CD4-positive, alpha-beta T cell treated with Interleukin-15 for 4 hours (primary cell): ENCODE measurements at places on chromosomes 12 and 14.
A peak's percentile ranks its signal among the peaks of the same experiment; 100 is the strongest.

DNA sequence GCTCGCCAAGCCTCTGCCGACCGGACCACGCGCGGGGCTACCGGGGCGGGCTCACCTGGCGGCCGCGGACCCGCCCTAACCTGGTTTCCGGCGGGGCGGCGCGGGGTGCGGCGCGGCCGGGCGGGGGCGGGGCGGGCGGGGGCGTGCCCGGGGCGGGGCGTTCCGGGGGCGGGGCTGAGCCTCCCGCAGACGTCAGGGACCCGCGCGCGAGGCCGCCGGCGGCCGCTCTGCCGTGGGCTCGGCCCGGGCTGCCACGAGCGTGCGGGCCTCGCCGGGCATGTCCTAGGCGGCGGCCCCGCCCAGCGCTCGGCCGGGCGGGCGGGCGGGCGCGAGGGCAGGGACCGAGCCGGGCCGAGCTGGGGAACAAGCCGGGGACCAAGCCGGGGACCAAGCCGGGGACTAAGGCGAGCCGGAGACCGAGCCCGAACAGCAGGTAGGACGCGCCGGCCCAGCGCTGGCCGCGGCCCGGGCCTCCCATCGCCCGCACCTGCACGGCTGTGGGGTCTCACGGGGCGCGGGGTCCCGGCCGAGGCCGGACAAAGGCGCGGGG lies at the start of gene CEP170B:
CEP170B (plus strand) TSS at position 188 of the 550 bp plus-strand sequence. CDS start 3,183 bp downstream, outside the sequence.
- peak; percentile 40 for DNase-seq

- peak; percentile 25 for DNase-seq
These were observed 5.6 kb downstream of the ATP2A2 start for GRCh38 chr12:110286623-110287022.

- DNase-seq: no peak
These were observed 166.6 kb upstream of the BCL2L14 start for GRCh38 chr12:11904124-11904523.

DNA sequence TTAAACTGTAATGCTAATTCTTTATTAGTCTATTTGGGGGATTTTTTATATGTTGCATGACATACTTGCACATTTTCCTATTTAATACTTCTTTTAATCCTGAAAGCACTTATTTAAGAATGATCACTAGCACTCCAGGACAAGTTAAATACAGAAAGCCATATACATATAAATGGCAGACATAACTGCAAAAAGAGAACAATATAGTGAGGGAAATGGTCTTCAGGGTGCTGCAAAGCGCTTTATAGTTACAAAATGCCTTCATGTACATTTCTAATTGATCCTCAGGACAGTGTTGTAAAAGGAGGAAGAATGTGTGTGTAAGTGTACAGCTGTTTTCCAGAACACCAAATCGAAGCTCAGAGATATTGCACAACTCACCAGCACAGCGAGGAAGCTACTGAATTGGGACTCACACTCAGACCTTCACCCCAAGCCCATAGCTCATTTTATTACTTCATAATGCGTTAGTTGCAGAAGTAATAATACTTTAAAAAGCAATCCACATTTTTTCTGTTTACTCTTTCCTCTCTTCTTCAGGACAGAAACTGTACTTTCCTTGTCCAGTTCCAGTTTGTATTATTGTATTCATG lies 428.2 kb downstream of the RAD51B start:
- DNase-seq: no peak

GRCh38 chr14:39230416-39231035 lies 3.2 kb upstream of the MIA2 start:
- no peak for DNase-seq

DNA sequence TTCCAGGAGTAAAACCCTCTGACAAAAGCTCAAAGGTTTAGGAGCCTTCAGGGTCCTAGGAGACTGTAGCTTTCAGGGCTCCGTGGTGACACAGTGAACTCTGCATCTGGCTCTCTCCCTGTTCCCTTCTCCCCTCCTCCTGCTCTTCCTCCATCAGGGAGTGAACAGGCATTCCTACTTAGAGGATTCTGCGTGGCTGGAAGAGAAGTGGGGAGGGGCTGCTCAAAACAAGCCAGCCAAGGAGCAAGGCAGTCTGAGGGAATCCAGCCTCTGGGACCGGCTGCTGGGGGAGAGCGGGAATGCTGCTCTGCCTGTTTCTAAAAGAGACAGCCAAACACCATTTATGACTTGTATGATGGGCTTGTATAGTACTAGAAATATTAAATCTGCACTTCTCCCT lies 49.5 kb downstream of the RBMS2 start:
- DNase-seq: no peak

- DNase-seq: no peak
These were observed 15.3 kb upstream of the LYZ start for GRCh38 chr12:69332815-69333358.

GRCh38 chr12:26276709-26277108 lies 81.3 kb downstream of the SSPN start:
- DNase-seq: no peak

GRCh38 chr12:49105504-49106084 lies 5.1 kb downstream of the LMBR1L start:
- no peak for DNase-seq

DNA sequence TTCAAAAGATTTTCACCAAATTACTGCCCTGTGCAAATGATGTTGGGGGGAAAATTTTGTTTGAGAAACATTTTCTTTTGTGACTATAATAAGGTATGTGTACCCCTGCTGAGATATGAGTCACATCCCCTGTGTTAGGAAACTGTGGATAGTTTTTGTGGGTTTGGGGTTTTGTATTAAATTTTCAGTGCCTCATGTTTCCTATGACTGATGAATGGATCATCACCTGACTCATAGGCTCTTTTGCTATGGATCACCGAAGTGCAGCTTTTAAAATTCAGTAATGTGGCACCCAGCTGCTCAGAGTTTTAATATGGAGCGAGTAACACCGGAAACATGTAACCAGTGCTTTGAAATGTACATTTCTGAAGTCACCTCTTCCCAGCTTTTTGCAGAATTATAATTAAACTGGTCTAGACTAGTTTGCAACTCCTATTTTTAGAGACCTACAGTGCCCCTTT lies 167.4 kb upstream of the HMGA2 start:
- no peak for DNase-seq

- DNase-seq: no peak
These were observed 62.0 kb upstream of the PNMA1 start for GRCh38 chr14:73776194-73776537.

GRCh38 chr12:9669534-9669933 lies at the start of gene CLEC2D:
Gene CLEC2D (plus strand): TSS chr12:9669713. CDS start chr12:9669735, 22 bp downstream.
- peak; percentile 78 for DNase-seq

DNA sequence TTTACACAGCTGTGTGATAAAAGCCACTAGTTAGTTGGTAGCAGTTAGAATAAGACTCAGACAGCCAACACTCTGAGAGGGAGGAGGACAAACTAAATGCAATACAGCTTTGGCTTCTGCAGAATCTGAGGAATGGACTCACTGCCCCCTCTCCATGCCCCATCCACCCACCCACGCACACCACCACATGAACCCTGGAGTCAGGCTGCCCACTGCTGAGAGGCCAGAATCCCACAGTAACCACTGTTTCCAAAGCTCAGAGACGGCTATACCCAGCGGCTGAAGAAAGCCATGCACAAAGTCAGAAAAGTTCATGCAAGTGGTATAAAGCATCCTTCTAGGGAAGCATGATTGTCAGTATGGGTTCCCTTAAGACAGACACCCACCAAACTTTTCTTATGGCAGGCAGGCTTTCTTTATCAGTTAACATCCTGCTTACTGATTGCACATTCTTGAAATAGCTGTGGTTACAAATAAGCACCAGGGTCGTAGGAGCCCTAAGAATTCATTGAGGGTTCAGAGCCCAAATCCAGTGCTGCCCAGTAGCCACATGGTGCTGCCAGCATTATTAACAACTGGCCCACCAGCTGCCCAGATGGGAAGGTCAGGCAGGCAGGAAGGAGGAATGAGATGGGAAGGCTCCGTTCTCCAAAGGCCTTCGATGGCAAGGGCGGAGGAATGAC lies 61.5 kb downstream of the NT5DC3 start:
- DNase-seq: no peak

- DNase-seq: no peak
These were observed 13.8 kb downstream of the TESC start for GRCh38 chr12:117085318-117085947.

- DNase-seq: no peak
These were observed 41.1 kb upstream of the DHRS7 start for GRCh38 chr14:60206249-60206670.

GRCh38 chr12:58915634-58916033 lies 4.7 kb downstream of the LRIG3 start:
- DNase-seq: no peak

GRCh38 chr12:49843411-49843810 lies 505 bp upstream of the BCDIN3D start:
- no peak for DNase-seq

GRCh38 chr14:34610101-34610500 lies 19.8 kb downstream of the SNX6 start:
- DNase-seq: no peak

DNA sequence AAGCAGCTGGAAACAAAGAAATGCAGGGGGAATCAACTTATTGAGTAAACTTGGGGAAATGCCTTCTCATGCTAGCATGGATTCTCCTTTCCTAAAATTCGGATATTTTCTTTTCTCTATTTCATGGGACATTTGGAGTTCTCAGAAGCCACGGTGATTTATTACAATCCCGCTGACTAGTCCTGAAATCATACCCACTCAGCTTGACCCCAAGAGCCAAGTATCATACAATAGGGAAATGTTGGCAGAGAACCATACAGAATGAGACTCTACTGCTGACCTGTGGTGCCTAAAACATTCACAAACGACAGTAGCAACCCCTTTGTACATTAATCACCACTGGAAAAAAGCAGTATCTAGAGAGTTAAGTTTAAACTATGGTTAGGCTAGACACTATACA lies 112.4 kb downstream of the KICS2 start:
- DNase-seq: no peak

GRCh38 chr12:101051901-101052550 lies 158.0 kb downstream of the SLC5A8 start:
- DNase-seq: no peak

DNA sequence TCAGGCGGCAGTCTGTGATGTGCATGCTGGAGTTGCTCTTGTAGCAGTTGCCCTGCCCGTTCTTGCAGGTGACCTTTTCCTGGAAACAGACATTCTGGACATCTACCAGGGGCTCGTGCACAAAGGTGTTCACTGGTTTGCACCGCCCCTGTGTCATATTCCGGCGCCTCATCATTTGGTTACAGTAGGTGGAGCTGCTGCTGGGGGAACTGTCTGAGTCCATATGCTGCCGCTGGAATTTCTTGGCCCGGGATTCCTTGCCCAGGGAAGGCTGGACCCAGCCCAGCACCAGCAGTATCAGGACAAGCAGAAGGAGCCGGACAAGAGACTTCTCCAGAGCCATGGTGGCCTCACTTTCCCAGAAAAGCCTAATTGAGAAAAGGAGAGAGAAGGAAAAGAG lies 918 bp downstream of the RNASE1 start:
- DNase-seq: no peak

- DNase-seq: no peak
These were observed 8.9 kb upstream of the LTA4H start for GRCh38 chr12:96044017-96044942.

DNA sequence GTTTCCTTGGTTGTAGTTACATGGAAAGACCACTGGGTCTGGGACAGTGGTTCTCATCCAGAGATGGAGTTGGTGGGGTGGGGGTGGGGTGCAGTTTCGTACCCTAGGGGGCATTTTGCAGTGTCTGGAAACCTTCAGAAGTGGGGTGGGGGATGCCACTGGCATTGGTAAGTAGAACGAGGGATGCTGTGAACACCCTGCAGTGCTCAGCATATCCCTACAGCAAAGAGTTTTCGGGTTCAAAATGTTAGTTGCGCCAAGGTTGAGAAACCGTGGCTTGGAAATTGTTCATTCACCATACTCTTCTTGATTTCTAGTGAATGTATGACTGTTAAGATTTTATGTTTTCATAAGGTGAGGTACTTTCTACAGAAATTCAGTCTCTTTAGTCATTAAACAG lies 28.7 kb downstream of the TRAF3 start:
- DNase-seq: no peak

GRCh38 chr14:26873362-26873960 lies 275.6 kb upstream of the NOVA1 start:
- DNase-seq: no peak

- DNase-seq: no peak
These were observed 28.3 kb downstream of the TMEM233 start for GRCh38 chr12:119621878-119622277.

DNA sequence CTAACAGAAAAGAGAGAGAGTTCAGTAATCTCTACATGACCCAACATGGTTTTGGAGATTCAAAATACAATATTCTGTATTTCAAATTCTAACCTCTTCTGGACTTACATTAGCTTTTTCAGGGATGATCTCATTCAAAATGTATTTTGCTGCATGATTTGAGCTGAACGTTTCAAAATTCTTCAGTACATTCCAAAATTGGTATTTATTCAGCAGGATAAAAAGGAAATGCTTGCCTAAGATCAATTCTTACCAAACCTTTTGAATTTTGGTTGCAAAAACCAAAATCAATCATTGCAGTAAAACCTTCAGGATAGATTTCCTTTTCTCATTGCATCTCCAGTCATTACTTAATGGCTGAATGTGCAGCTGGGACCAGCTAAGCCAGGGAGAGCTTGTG lies 1761.3 kb upstream of the SEL1L start:
- no peak for DNase-seq

GRCh38 chr14:73457041-73457923 lies 1.1 kb downstream of the NUMB start:
- DNase-seq: no peak

DNA sequence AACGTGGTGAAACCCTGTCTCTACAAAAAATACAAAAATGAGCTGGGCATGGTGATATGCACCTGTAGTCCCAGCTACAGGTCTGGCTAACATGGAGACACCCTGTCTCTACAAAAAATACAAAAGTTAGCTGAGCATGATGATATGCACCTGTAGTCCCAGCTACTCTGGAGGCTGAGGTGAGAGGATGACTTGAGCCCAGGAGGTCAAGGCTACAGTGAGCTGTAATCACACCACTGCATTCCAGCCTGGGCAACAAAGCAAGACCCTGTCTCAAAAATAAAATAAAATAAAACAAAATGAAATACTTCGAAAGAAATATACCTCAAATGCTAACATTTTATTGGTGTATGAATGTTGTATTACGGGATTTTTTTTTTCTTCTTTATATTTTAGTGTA lies 107.6 kb upstream of the EGLN3 start:
- no peak for DNase-seq

- DNase-seq: no peak
These were observed 270.4 kb downstream of the ADAMTS20 start for GRCh38 chr12:43281563-43281962.

GRCh38 chr12:52308806-52309425 lies 12.3 kb downstream of the KRT83 start:
- DNase-seq: no peak

DNA sequence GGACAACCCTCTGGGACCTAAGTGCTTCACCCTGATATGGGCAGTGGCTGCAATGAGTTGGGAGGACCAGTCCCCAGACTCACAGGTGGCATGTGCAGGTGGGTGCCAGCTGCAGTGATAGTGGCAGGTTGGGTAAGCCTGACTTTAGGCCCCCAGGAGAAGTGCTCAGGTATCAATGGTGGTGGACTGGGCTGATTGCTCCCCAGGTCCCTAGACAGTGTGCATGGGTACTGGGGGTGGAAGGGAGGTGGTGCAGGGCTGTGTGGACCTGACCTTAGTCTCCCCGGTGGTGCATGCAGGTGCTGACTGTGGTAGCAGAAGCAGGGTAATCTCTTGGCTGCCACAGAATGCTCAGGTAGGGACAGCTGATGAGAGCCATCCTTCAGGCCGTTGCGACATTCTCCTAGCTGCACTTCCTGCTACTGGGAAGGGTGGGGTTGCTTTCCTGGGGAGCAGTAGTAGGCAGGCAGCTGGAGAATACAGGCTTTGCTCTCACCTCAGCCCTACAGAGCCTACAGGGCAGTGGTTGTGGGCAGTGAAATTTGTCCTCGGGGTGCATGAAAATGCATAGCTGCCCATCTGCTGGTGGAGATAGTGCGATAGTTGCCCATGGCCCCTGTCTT lies 33.3 kb upstream of the CCND2 start:
- DNase-seq: no peak
